ENCODE measurements at places on chromosomes 6 and 20. TPM values are rescaled to one million over a fixed set of nuclear protein-coding genes. Genes with fewer than 3 reads are reported as not detected.
A peak's percentile ranks its signal among the peaks of the same experiment; 100 is the strongest.

Gene NNAT
- not detected for total RNA-seq

Gene SIRPG
- not detected for total RNA-seq

Gene CAGE1
- not detected for total RNA-seq

Gene PPP1R11
- 75.2 TPM for total RNA-seq

Gene NR2E1
- not detected for total RNA-seq

Gene ZC3H12D
- total RNA-seq: 0.20 TPM

Gene C20orf202
- total RNA-seq: 0.22 TPM

Gene WFDC5
- not detected for total RNA-seq

Gene MACROD2
- 28.1 TPM for total RNA-seq

Gene SLCO4A1
- 51.9 TPM for total RNA-seq

Gene TUBB2A
- 17.6 TPM for total RNA-seq

Gene MMP24
- total RNA-seq: 5.8 TPM

Gene WASF1
- total RNA-seq: 11.3 TPM

- no peak for DNase-seq
Observed at GRCh38 chr20:20084296-20084752, 32.0 kb downstream of the CFAP61 start.

- no peak for DNase-seq
Observed at GRCh38 chr6:129324345-129324744, 385.6 kb downstream of the ARHGAP18 start.

GRCh38 chr6:56851541-56852259 is 103.2 kb upstream of the BEND6 start:
- DNase-seq: peak; percentile 70

DNA sequence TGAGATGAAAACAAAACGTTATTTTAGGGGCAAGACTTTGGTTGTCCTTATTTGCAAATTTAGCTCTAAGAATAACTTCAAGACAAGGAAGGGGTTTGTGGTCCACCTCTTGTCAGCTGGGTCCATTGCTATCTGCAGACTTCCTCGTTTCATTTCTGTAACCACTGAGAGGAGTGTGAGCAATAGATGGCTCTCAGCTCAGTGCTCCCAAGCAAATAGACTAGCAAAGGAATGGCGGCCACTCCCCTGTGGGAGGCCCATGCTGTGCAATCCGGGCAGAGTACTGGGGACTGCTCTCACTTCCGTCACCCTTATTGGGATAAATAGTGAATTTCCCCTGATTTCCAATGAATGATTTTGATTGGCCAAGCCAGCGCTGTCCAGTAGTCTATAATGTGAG is 176.6 kb downstream of the ZDHHC14 start:
- DNase-seq: no peak

DNA sequence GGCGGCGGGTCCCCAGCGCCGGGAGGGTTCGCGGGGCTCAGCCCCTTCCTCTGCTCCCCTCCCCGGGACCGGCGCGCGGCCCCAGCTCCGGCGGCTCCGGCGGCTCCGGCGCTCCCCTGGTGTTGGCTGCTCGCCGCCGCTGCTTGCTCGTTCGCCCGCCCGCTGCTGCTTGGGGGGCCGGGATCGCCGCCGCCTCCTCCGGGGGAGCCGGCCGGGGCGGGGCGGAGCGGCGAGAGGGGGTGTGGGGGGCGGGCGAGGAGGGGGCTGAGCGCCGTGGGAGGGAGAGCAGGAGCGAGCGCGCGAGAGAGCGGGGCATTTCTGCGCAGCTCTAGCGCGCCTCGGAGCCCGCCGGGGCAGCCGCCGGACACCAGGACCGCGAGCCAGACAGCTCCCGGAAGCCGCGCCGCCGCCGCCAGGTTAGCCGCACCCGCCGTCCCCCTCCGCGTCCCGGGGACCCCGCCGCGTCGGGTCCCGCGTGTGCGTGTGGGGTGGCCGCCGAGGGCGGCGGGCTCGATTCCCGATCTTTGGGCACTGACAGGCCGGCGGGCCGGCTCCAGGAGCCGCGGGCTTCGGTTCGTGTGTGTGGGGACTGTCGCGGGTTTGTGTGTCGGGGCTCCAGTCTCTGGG is 62.0 kb upstream of the EPB41L1 start:
- peak; percentile 72 for DNase-seq

DNA sequence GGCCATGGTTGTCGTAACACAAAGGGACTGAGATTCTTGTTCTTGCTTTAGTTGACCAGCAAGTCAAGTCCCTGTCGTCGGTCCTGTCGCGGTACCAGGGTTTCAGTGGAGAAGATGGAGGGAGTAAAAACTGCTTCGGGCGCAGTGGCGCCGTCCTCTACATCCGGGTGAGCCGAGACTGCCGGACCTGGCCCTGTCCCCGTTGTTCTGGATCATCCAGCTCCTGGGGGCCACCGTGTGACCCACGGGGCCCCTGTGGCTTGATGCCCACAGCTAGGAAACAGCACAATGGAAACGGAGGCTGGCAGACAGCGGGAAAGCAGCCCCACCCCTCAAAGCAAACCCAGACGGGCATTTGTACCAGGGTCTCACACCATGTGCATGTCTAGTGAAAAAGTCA is 15.0 kb downstream of the MTG2 start:
- DNase-seq: no peak

- DNase-seq: peak; percentile 49
Observed at GRCh38 chr20:6590891-6591637, 176.4 kb upstream of the BMP2 start.

- DNase-seq: no peak
Observed at GRCh38 chr20:22346716-22347115, 237.7 kb downstream of the FOXA2 start.

- peak; percentile 84 for DNase-seq
Observed at GRCh38 chr6:151323791-151324487, 67.4 kb downstream of the ZBTB2 start.

GRCh38 chr6:143621876-143622605 is 55.7 kb upstream of the PHACTR2 start:
- DNase-seq: no peak

GRCh38 chr6:2796861-2797260 is 31.7 kb downstream of the WRNIP1 start:
- no peak for DNase-seq

DNA sequence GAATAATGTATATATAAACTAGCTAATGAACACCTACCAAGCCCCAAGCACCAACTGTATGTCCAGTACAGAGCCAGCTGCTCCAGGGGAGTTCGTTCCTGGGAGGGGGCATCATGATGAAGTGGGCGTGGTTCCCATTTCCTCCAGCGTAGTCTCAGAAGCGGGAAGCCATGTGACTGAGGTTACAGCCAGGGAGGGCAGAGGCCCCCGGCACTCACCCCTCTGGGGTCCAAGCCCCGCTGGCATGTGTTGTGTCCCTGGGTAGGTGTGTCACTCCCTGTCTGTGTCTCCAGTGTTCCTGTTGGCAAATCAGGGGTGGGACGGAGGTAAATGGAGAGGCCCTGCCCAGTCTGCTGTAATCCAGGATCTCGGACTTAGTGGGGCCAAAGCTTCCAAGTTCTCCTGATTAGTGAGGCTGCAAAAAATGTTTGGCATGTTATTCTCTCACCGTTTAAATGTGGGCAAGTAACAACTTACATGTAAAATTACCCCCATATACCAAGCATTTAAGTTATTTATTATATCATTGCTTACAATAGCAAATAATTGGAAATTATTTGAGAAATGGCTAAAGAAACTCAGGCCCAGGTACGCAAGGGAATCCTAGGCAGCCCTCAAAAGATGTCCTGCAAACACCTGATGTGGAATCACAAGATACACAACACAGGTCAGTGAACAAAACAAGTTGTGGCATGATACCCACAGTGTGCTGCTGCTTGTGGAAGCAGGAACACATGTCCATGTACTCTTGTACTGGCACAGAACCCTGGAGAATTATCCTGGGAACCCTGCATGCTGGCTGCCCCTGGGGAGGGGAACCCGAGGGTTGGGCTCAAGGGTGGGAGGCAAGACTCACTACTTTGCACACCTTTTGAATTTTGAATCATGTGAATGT is 22.2 kb downstream of the FAM110A start:
- DNase-seq: no peak

- no peak for DNase-seq
Observed at GRCh38 chr6:3276174-3277167, 17.7 kb downstream of the PSMG4 start.

GRCh38 chr6:14488180-14488579 is 370.6 kb downstream of the CD83 start:
- no peak for DNase-seq
